ENCODE measurements at places on chromosomes 2 and 18.
A peak's percentile ranks its signal among the peaks of the same experiment; 100 is the strongest.

- no peak for DNase-seq
These were observed 145.6 kb downstream of the AGAP1 start for GRCh38 chr2:235639428-235639773.

- DNase-seq: peak; percentile 29
These were observed 146.4 kb downstream of the FTCDNL1 start for GRCh38 chr2:199704358-199705238.

- DNase-seq: no peak
These were observed 134.8 kb downstream of the DTNA start for GRCh38 chr18:34844732-34845459.

- no peak for DNase-seq
These were observed 33.4 kb upstream of the ATP8B1 start for GRCh38 chr18:57836557-57836956.

DNA sequence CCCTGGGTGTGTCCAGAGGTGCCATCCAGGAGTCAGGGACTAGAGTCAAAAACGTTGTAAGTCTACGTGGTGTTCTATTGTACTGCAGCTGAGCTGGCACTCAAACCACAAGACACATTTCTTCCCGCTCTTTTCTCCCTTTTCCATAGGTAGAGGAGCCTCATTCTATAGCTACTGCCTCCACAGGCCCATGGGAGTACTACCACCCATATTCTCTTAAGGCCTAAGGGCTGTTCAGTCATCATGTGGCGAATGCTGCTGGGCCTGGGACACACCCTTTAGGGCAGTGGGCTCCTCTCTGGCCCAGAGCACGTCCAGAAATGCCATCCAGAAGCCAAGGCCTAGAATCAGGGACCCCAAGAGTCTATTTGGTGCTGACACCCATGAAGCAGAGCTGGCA, 1271.7 kb downstream of the CNTNAP5 start:
- no peak for DNase-seq

GRCh38 chr2:234293973-234294372, 202.9 kb downstream of the ARL4C start:
- DNase-seq: no peak

- DNase-seq: no peak
These were observed 341.4 kb downstream of the TNS1 start for GRCh38 chr2:217661378-217661777.

DNA sequence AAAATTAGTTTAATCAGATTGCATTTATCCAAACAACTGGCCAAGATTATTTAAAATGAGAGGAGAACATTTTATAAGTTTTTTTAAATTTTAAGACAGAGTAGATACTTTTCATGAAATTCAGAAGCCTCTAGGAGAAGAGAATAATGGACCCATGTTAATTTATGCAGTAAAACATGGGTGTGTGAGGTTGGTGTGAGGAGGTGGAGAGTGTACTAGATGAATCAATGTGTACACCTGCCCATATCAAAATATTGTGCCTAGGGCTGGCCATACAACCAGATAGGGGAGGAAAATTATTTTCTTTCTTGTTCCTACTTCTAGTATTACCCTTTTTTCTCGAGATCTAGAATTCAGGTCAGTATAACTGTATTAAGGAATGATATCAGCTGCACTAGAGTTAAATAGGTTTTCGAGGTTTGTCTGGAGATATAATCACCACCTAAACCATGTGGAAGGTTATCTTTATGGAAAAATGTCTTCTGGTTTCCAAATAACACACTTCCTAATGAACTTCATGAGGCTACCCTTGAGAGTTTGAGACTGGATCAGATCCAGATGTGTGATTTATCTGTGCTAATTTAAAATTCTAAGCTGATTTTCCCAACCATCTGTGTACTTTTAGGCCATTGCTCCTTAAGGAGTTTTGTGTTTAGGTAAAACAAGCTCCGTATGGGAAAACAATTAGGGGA, 37.6 kb downstream of the TMEM178A start:
- no peak for DNase-seq

GRCh38 chr2:142040556-142040955, 90.3 kb downstream of the LRP1B start:
- no peak for DNase-seq

GRCh38 chr2:173214213-173214612, 138.6 kb downstream of the MAP3K20 start:
- DNase-seq: no peak

DNA sequence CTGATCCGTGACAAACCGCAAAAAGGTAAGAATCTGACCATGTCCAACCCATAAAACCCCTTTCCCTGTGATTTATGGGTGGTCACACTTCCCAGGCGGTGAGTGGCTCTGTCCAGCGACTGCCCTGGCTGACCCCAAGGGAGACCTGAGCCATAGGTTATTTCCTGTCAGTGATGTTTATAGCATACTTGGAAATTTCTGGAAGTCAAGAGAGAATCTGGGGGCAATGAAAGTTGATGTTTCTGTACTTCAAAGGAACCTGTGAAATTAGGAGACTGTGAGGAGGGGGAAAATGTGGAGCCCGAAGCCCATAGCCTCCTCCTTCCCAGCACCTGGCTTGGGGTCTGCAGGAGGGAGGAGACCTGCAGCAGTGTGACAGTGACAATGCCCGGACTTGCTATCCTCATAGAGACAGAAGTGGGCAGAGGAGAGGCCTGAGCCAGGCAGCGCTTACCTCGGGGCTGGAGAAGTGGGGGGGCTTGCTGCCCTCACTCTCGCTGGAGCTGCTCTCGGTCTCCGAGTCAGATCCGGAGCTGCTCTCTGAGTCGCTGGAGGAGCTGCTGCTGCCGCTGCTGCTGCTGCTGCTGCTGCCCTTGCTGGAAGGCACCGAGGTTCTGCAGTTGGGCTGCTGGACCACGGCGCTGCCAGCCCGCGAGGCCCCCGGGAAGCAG, 111.3 kb upstream of the REV1 start:
- no peak for DNase-seq

DNA sequence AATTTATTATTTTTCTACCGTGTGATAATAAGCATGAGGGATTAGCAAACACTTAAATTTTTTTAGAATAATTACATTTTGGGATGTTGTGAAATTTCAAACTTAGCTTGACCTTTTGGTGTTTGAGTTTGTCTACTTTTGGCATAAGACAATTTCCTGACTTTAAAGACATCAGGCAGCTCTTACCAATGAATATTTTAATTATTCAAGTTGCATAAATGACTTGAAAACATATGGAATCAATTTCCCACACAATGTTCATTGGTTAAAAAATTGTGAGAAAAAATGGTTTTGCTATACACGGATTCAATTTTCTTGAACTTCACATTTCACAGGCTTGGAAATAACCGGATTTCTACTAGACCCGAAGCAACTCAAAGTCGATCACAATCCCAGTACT, 243.4 kb downstream of the IKZF2 start:
- DNase-seq: no peak

DNA sequence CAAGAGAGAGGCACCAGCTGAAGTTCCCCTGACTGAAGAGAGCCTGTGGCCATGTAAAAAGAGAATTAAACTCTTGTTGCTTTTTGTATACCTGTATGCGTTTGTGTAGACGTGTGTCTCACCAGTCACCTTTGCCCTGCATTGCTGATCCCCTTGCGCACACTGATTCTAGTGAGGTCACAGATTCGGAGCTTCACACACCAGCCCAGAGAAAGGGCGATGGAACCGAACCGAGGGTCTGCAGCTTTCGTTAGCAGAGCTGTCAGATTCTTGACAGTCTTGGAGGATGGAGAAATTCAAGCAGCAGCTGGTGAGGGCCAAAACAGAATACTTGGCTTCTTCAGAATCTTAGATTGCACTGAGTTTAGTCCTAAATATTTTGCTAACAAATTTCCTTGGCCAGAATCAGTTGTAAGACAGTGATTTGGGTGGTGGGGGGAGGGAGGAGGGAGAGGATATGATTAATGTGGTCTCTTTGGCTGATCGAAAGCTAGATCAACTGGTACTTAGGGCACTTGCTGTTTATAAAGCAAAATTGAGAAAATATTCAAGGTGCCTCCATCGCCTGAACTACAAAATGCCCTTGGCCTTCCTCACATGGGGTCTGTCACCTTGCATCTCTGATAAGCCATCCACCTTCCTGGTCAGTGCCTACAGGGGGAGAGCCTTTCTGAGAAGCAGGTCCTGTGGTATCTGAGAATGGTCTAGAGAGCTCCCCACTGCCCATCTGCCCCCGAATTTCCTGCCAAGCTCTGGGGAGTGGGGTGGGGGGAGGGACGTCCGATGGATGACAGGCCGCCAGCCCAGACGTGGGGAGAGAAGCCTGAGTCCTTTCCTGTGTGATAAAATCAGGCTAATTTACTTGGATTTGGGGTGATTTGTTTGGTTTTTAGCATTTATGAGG, 123.5 kb downstream of the CABLES1 start:
- no peak for DNase-seq

- DNase-seq: no peak
These were observed 34.7 kb downstream of the INO80C start for GRCh38 chr18:35463050-35463449.

DNA sequence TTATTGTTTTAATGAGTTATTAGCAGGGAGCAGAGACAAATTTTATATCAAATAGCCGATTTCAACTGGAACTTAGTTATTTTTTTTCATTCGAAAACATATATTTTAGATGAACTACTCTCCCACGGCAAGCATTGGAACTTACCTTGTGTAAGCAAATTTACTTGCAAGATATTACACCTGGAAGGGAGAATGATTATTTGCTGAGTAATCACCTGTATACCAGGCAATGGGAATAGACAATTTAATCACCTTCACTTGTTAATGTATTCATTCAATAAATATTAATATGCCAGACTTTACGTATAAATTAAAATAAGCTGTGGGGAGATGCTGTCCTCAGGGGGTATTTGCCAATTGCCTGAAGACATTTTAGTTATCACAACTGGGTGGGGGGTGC, 1069.9 kb upstream of the CHAC2 start:
- no peak for DNase-seq

GRCh38 chr2:29270701-29271121, 155.5 kb downstream of the CLIP4 start:
- DNase-seq: no peak

DNA sequence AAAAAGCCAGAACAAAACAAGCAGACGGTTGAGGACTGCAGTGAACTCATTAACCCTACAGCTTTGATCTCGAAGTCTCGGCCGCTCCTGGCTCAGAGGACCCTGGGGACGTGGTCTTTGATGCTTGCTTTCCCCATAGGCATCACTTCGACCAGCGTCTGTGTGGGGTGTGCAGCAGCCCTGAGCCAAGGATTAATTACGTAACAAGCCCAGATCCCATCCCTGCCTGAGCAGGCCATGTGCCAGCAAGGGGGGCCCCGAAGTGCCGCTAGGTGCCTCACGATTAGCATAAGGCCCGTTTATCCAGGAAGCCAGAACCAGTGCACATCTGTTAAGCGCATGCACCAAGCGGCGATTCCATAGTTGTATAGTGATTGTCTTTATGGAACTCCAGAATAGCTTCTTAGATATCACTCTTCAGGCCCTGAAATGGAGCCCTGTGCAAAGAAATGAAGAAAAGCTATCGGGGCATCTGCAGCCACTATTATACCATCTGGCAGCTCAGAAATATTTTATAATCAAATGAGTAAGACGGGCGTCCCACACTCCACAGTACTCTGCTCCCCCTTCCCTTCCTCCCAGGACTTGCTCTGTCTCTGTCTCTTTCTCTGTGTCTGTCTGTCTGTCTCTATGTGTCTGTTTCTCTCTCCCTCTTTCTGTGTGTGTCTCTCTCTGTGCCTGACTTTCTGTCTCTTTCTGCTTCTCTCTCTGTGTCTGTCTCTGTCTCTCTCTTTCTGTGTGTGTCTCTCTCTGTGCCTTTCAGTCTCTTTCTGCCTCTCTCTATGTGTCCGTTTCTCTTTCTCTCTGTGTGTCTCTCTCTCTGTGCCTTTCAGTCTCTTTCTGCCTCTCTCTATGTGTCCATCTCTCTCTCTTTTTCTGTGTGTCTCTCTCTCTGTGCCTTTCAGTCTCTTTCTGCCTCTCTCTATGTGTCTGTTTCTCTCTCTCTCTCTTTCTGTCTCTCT, 41.7 kb downstream of the HPCAL1 start:
- DNase-seq: no peak

- DNase-seq: no peak
These were observed 53.9 kb downstream of the ZNF516 start for GRCh38 chr18:76441002-76441667.

DNA sequence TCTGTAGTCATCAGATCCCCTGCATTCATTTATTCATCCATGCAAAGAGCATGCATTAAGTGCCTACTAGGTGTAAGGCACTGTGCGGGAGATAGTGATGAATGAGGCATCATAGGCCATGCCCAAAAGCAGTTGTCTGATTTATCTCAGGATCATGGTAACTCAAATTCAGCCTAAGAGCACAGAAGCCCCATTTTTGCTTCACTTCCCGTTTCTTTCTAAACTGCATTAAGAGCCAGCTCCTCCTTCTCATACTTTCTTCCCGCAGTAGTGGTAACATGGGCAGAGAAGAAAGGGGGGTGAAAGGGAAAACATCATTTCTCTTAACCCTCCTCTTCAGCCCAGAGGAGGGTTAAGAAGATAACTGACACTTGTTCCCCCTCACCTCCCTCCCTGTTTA, 2.9 kb downstream of the GPR45 start:
- DNase-seq: no peak

DNA sequence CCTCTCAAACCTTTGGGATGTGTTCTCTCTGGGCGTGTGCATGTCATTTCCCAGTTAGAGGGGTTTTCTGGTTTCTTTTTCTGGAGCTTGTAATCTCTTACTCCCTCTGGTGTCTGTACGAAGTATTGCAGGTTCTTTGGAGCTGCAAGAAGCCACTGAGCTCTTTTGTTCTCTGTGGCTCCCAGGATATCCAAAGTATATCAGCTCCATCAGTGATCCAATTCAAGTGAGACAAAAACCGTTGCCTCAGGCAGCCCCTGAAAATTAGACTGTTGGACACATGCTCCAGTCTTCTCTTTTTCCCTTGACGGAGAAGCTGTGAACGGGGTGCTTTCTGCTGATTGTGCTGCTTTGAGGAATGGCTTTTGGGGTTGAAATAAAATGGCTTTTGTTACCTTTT, 59.0 kb upstream of the LDLRAD4 start:
- DNase-seq: no peak

DNA sequence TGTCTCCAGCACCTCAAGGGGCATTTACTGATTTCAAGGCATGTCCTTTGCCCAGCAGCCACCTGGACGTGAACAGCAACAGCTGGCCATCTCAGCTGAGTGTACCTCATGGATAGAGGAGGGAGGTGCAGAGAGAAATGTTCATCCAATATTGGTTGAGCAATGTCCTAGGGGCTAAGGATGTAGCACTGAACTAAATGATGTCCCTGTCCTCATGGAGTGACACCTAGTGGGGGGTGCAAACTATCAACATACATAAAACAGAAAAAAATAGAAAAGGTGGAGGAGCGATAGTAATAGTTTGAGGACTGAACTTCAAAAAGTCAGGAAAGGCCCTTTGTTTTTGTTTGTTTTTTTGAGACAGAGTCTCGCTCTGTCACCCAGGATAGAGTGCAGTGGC, 4.8 kb upstream of the UGGT1 start:
- DNase-seq: no peak

Data from activated CD4-positive, alpha-beta T cell treated with anti-CD3 and anti-CD28 coated beads, Interleukin-2, amount 50 U/mL, for 48 hours (primary cell).